ENCODE measurements at places on chromosomes 7 and 10.

DNA sequence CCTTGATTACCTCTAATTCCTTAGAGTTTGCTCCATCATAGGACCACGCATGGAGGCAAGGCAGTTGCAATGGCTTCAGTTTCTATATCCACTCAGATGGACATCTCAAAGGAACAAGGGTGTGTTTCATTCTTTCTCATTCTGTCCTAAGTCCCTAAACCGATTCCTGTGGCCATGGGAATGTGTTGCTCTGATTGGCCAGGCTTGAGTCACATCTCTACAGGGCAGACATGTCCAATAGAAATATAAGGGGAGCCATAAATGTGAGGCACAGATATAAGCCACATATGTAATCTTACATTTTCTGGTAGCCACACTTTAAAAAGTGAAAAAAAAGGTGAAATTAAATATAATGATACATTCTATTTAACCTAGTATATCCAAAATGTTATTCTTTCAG lies 16.9 kb upstream of the DLD start:
- DNase-seq: no peak

DNA sequence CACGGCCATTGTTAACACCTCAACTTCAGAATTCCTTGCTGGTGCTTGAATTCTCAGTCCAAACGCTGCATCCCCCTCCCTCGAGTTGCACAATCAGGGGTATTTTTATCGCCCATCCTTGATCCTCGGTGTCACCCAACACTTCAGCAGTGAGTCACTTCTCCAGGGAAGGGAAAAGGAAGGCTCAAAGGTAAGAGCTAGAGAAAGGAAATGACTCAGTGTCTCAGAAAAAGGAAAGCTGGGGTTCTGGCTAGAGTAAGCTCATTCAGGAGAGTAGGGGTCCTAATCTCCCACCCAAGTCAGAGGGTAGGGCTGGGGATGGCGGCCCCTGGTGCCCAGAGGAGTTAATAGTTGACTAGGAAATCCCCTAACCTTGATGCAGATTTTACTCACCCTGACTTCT lies 39.8 kb upstream of the TRIM8 start:
- DNase-seq: peak; percentile 79

DNA sequence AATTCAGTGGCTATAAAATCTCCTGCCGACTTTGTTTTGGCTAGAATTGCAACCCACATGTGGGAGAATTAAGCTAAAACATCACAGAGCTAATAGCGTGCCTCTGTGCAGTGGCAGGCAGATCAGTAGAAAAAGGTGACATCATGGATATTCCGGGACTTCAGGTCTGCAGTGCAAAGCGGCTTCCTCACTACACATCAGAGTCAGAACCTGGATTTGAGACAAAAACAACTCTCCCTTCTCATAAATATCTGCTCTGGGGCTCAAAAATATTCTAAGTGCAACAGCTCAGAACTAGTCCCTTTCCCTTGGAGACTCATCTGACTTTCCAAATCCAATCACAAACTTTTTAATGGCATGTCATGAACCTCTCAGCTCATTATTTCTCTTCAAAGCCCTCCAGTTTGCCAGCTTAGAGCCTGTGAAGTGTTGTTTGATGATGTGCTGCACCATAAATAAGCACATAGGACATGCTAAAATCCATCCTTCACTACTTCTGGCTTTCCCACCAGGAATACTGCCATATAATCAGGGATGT lies 337.1 kb downstream of the RNLS start:
- no peak for DNase-seq

DNA sequence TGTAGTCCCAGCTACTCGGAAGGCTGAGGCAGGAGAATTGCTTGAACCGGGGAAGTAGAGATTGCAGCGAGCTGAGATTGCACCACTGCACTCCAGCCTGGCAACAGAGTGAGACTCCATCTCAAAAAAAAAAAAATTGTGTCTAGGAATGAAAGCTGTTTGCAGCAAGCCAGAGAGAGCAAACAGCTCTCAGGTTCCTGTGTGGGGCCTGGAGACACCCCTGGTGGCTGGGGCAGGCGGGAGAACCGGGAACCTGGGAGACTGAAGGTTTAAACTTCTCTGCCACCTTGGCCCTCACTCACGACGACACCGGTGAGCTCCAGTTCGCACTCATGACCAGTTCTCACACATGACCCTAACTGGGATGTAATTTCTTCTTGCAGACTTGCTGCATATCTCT lies 13.2 kb upstream of the UNCX start:
- no peak for DNase-seq

DNA sequence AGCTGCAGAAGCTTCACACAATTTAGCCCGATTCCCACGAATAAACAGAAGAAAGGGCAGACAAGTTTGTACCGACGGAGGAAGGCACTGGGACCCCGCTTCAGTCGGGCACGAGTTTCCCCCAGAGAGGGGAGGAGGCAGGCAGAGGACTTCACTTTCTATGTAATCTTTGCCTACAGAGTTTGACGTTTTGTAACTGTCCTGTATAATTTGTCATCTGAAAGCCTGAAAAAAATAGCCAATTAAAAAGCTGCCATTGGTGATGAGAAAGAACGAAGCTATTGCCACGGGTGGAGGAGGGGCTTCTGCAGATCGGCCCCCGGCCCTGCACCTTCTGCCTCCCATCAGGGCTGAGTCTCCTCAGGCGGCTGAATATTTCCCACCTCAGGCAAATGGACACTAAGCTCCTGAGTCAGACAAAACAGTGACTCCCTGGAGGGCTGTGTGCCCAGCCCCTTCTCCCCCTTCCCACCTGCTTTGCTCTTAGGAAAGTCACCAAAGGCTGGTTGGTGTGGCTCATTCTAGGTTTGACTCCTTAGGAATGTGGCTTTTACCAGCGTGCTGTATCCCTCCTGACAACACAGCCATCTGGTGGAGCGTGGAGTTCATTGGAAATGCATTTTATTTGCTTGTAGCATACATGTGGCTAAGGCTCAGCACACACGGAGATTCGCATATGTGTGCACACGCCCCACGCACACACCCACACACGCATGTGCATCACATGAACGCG lies 117.4 kb downstream of the VIPR2 start:
- peak; percentile 55 for DNase-seq
